ENCODE measurements at places on chromosomes 7 and 10.

GRCh38 chr10:67790534-67791408 is 47.2 kb downstream of the DNAJC12 start:
- no peak for DNase-seq

GRCh38 chr7:104135760-104136558 is 71.9 kb downstream of the ORC5 start:
- no peak for DNase-seq

GRCh38 chr10:81040031-81040430 is 502.3 kb downstream of the SH2D4B start:
- DNase-seq, result no peak

DNA sequence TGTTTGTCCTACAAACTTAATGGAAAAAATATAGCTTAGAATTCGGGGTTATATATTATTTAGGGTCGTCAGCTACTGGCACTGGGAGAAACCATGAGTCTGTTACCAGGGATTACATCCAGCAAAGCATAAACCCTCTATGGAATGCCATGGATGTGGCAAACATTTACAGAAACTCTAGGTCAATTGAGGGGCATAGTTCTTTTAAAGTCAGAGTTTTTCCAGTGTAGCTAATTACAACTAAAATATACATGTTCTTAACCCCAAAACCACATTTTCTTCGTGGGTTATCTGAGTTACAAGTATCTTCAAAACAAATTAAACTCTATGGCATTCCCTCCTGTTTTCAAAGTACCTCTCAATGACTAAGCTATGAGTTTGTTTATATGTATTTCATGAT is 99.3 kb upstream of the THSD7A start:
- DNase-seq, result no peak

DNA sequence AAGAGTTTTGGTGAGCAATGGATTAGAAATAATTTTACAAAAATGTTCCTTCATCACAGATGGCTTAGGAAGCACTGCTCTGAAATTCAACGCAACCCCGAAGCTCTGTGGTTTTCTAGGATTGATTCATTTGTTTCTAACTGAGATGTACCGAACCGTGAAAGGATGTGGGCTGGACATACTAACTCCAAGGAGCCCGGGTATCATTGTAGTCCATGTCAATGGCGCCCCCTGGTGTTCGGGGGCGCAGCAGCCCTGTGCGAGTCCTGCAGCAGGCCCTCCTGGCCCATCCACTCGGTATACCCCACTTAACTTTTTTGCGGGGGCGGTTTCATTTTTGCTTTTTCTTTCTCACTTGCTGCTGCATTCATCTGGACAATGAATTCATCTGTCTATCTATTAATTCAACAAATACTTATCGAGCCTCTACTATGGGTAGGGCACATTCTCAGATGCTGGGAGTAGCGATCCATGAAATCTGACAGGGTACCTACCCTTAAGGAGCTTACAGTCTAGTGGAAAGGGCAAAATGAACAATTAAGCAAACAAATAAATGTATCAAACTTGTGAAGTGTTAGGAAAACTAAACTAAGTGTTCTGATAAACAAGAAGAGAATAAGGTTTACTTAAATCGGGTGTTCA is 25.2 kb upstream of the ITPRID1 start:
- peak; percentile 0 for DNase-seq

DNA sequence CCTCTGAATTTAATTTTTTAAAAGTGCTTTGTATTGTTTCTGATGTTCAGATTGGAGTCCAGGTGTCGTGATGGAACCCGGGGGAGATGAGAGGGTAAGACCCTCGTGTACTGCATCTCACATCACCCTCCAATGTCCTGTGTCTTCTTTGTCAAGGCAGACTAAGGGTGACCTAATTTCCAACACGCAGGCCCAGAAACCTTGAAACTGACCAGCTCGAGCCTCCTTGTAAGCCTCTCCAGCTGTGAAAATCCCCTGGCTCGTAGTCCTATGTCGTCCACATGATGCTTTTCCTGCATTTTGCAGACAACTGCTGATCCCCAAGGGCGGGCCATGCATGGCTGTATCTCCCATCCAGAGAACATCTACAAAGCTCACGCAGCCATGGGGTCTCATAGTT is 220.2 kb downstream of the ARHGAP12 start:
- DNase-seq, result no peak

- no peak for DNase-seq
These were observed 11.8 kb upstream of the RRP12 start for GRCh38 chr10:97412891-97413304.

DNA sequence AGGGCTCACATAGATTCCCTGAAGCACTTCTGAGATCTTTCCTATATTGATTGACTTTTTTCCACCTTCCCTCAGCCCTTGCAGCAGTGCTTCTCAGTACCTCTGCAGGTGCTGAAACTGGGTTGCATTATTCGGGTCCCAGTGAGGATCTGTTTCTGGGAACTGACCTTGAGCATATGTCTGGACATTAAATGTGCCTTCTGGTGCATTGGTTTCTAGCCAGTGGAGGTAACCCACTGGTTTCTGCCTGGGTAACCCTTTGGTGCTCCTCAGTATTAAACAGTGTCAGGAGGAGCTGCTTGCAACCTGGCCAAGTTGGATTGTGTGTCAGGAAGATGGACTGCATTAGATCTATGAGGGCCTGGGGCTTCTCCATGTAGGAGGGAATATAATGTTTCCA is 213.3 kb upstream of the KCND2 start:
- DNase-seq, result no peak

DNA sequence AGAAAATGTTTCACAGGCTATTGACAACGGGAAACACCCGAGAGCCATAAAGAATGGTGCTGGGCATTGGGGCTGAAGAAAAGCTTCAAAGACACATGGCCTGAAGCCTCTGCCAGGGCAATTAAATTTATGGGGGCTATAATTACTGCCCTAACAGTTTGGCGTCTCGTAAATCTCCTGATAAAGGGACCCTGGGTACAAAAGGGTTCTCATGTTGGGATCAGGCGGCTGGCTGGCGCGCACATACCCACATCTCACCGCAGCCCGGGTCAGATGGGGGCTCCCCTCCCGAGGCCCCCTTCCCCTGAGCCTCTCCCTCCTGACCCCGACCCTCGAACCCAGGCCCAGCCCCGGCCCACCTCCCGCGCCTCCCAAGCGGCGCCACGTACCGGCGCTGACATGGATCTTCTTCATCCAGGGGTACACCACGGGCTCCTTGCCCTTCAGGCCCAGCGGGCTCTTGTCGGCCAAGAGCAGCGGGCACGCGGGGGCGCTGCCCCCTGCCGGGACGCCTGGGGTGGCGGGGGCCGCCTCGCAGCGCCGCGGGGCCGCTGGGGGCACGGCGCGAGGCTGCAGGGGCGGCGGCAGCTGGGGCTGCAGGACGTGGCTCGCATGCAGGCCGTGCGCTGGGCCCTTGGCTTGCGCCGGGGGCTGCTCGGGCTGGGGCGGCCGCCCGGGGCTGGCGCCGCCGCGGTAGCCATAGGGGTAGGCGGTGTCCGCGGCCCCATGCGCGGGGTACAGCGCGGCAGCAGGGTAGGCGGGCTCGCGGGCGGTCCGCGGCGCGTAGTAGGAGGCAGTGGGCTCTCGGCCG is 623 bp downstream of the HOXA4 start:
- DNase-seq, result no peak

DNA sequence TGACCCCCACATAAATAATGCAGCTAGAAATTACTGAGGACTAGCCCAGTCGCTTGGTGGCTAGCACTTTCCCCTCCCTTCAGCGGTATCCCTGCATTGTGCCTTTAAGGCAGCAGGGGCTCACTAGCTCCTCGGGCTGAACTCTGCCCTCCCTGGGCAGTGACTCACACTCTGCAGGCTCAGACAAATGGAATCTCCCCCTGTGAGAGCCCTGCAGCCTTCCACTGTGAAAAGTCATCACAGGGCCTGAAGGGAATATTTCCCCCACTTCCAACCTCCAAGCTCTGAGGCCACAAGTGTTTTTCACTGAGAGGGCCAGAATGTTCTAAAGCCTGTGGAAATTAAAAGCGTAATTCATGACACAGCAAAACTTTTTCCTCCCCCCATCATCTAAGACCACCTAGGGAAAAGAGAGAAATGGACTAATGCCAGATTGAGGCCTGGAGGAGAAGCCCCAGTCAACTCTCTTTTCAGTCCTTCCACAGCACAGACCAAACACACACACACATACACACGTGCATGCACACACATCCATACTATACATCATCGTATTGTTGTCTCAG is 93.6 kb upstream of the COL1A2 start:
- DNase-seq, result no peak

DNA sequence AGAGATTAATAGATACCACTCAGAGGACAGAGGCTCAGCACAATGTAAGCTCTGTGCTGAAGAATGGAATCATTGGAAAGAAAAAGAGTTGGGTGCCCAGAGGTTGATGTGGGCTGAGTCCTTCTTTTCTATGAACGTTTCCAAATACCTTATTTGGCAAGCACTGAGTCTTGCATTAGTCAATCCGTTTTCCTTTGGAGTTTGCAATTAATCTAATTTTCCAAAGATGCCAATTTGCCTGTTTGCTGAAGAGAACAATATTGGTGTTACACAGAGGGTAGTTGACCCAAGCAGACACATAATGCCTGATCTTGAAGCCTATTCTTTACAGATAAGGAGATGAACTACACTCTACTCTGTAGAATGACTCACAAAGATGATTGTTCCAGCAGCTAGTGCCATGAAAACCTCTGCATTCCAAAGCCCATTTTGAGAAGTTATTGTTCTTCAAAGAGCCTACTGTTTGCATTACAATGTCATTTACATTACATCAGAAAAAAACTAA is 55.4 kb upstream of the MET start:
- no peak for DNase-seq
